ENCODE measurements at places on chromosomes 3 and 15.

DNA sequence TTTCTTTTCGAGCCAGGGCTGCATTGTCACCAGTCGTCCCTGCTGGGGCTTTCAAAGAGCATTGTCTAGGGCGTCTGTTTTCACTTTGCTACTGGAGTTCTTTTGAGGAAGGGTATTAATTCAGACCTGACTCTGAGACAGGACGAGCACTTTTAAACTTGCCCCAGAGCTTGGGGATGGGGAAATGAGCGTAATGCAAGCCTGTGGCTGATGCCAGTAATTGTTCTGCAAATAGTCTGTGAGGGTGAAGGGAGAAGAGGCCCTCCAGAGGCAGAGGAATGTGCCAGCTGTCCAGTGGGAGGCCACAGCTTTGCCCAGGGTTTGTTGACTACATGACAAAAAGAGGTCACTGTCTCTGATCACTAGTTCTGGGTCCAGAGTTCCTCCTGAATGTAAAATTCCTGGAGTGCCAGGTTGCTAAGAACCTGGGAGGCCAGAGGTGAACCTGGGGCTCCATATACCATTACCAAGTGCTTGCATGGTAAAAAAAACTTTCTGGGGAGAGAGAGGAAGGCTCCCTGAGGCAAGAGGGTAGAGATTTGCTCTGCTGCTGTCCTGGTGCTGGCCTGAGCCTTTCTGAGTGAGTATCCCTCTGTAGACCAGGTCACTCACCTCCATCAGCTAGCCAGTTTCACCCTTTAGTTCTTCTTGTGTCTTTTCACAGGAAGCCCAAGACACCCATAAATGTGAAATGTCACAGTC is 14.8 kb downstream of the EEFSEC start:
- no peak for DNase-seq

GRCh38 chr3:167886690-167887089 is 151.2 kb downstream of the SERPINI1 start:
- DNase-seq: no peak

GRCh38 chr3:64417816-64418215 is 192.6 kb upstream of the PRICKLE2 start:
- DNase-seq: peak; percentile 32

GRCh38 chr3:186633481-186633880 is 6.7 kb upstream of the FETUB start:
- no peak for DNase-seq

- no peak for DNase-seq
Measured at GRCh38 chr15:100602823-100603393, 519 bp downstream of the ASB7 start.

DNA sequence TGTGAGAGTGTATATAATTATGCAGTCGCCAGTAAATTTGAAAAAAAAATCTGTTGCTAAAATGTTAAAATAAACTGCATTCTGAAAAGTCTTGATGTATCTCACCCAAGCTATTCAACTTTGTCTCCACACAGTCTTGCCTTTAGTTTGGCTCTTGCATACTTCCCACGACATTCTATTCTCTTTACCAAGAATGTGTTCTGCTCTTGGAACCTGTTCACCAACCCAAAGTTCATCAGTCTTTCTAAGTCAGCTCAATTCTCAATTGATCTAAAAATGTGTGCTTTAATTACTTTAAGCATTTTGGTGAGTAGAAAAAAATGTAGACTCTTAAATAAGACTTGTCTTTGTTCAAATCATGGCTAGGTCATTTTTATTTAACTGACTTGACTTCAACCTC is 657.7 kb upstream of the TBL1XR1 start:
- DNase-seq: no peak

DNA sequence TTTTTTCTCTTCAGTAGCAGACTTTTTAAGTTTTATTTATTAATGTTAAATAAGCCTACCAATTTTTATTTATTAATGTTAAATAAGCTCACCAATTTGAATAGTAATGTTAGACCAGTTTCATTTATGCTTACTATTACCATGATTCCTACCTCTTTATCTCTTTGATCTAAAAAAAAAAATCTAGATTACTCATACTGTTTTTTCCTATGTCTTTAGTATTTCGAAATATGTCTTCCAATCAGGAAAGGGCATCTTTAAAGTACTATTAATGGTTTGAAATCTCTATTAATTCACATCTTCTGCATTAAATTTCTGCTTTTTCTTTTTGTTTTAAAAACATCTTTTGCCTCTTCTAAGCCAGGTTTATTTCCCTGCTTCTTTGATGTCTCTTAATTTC is 27.5 kb upstream of the MAPKBP1 start:
- DNase-seq: no peak

DNA sequence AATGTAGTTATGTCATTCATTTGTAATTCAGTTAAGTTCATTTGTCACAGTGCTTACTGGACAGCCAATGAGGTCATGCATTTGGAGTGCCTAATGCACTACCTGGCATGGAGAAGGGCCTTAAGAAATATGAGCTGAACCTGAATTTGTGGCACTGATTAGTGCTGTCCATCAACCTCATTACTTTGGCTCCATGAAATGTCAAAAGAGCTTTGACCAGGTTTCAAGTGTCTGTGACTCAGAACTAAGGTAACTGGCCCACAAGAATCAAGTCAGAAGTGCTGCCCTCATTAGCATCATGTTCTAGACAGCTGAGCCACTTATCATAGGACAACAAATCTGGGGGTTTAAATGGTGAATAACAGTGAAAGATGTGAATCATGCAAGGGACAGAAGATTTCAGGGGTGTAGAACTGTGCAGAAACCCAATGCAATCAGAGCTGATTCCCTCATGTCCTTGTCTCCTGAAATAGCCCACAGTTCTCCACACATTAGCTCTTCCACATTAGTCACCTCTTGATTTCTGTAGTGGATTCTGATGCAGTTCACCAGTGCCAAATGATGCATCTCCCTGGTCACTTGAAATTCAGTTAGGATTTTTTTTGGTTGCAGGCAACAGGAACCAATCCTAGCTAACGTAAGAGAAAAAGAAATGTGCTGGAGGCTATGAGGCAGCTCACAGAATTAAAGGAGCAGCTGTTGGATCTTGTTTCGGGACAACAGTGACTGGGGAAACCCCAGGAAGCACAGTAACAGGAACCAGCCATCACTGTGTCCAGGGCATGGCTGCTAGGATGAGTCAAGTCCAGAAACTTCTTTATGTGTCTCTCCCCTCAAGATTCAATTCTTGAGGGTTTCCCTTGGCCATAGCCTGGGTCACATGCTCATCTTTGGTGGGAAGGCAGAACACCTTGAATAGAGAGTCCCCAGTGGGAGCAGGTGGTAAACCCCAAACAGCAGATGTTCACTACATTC is 38.7 kb downstream of the CHST2 start:
- peak; percentile 38 for DNase-seq

DNA sequence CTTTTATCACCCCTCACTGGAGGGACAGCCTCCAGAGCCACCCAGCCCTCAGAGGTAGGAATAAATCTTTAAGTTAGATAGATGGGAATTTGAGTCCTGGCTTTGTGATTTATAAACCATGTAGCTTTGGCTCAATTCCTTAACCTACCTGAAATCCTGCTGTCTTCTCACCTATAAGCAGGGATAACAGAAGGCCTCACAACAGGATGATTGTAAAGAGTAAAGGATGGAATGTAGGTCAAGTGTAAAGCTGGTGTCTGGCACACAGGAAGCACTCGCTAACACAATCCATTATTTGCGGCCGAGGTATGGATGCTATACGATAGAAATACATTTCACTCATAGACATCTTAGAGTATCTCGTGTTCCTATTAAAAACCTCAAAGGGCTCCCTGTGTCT is 162.9 kb upstream of the LRTM1 start:
- no peak for DNase-seq

- DNase-seq: no peak
Measured at GRCh38 chr3:124998247-124998630, 57.6 kb downstream of the HEG1 start.

DNA sequence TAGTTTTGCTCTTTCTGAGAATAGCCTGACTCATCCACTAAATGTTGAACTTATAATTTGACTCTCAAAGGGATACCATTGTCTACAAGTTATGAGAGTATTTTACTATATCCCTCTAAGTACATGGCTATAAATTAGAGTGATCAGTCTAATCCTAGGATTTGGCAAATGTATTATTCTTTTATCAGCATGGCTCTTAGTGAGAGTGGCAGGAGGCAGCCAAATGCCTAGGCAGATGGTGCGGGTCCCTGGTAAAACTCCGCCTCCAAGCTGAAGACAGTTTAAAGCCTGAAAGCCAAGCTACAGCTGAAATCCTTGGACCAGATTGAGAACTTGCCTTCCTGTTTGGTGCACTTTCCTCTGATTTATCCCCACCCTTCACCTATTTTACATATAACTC is 631.8 kb downstream of the SQOR start:
- no peak for DNase-seq

DNA sequence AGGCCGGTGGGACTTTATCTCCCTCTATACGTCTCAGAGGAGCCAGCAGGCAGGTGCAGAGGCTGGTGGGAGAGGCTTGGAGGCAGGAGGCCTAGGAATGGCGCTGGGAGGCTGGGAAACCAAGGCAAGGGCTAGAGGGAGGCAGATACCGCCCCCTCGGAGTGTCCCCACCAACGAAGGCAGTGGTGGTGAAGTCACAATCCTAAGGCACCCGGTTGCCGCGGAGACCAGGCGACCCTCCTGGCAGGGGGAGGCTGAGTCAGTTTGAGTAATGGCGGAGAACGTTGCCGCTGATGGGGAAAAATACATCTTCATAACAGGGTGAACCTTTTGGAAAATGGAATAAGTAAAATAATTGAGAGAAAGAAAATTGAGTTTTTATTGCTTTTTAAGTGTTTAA is 29.9 kb upstream of the CACNA2D2 start:
- DNase-seq: no peak
